ENCODE measurements at places on chromosomes 12 and 14.
A peak's percentile ranks its signal among the peaks of the same experiment; 100 is the strongest.

- DNase-seq = no peak
Observed at GRCh38 chr14:74936731-74937130, 13.7 kb upstream of the RPS6KL1 start.

DNA sequence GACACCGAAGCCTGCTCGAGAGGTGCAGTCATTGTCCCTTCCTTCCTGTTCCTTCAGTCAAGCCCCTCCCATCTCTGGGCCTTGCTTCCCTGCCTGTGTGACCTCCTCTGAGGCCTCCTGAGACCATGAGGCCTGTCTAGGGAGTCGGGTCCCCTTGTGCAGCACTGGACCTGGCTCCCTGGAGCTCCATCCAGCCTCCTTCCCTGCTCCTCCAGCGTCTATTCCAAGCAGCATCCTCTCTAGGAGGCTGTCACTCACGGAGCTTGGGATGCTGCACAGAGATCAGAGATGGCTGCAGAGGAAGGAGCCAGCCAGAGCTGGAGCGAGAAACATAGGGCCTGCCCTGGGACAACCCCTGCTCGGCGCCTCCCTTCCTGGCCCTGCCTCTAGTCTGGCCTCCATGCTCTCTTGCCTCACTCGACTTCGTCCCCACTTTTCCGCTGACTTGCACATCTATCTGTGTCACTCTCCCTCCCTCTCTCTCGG, 142.7 kb downstream of the BCL11B start:
- DNase-seq = no peak

- DNase-seq = no peak
Observed at GRCh38 chr12:28550757-28551704, 360.8 kb downstream of the CCDC91 start.

DNA sequence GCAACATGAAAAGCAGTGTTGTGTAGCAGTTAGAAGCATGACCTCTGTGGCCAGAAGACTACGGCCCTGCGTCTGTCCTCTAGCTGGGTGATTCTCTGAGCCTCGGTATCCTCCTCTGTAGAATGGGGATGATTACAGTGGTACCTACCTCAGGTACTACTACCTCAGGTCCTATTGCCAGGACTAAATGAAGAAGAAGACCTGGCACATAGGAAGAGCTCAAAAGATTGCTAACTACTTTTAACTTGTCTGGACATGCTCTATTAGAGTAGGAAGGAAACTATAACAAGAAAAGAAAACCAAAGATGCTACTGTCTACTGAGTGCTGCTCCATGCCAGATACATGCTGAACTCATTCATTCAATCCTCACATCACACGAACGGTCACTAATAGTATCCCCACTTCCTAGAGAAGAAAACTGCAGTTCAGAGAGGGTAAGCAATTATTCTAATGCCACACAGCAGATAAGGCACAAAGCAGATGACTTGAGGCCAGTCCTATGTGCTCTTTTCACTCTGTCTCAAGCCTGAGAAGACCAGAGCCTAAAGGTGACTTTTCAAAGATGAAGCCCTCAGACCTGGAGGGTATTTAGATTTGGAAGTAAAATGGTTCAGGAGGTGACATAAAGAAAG, 108.1 kb upstream of the HIF1A start:
- DNase-seq = no peak

GRCh38 chr14:78612666-78613065, 442.5 kb downstream of the NRXN3 start:
- DNase-seq = peak; percentile 21

GRCh38 chr14:99737956-99738667, 54.0 kb downstream of the CYP46A1 start:
- DNase-seq = no peak

DNA sequence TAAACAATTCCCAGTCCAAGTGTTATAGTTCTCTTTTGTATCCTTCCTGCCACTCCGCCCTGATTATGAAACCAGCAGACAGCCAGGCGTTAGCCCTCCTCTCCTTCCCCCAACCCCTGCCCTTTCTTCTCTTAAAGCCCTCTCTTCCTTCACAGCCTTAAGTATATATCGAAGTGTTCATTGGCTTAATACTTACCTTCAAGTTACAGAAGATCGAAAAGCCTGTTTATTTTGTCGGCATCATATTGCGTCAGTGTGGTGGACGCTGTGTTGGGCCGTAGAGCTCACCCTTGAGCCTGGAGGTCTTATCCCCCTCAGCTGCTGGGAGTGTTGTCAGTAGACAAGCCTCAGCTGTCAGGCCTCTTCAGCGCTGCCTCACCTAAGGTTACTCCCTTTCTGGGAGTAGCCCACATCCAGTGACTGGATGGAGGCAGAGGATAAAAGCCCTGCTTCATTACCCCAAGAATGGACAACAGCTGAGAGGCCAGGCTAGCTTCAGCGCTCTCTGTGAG, 36.2 kb downstream of the CMAS start:
- DNase-seq = no peak

DNA sequence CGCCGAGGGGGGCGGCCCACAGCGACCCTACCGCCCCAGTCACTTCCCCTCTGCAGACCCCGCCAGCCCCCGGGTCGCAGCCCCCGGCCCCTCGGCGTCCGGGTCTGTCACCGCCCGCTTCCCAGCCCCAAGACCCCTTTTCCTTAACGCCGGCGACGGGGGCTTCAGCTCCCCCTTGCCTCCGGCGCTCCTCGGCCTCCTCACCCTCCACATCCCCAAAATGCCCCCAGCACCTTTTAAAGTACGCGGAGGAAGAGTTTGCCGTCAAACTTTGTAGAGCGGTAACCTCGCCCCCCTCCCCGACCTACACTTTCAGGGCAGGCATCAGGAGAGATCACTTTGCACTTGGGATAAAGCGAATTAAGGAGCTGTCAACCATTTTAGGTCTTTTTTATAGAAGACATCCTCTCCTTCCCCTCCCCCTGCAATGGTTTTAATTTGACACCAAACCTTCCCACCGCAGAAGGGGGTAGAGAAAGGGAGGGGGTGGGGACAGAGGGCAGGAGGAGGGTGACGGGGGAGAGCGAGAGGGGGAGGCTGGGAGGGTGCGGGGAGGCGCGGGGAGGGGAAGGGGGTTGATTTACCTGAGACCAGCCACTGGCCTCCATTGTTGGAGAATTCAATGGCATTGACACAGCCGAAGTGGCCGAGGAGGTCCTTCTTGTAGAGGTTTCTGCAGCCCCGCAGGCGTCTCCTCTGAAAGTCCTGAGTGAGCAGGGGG, 578 bp downstream of the DCAF5 start:
- no peak for DNase-seq

Data from occipital lobe (tissue), 3 donors.